ENCODE measurements at places on chromosomes 6 and 20.
A peak's percentile ranks its signal among the peaks of the same experiment; 100 is the strongest.

- no peak for DNase-seq
Measured at GRCh38 chr20:22805219-22805618, 220.8 kb upstream of the FOXA2 start.

- no peak for DNase-seq
Measured at GRCh38 chr6:33863723-33864440, 60.1 kb upstream of the MLN start.

GRCh38 chr6:19087296-19087695 lies 700.1 kb downstream of the RNF144B start:
- no peak for DNase-seq

GRCh38 chr6:19723545-19723944 lies 113.6 kb upstream of the ID4 start:
- DNase-seq: no peak

DNA sequence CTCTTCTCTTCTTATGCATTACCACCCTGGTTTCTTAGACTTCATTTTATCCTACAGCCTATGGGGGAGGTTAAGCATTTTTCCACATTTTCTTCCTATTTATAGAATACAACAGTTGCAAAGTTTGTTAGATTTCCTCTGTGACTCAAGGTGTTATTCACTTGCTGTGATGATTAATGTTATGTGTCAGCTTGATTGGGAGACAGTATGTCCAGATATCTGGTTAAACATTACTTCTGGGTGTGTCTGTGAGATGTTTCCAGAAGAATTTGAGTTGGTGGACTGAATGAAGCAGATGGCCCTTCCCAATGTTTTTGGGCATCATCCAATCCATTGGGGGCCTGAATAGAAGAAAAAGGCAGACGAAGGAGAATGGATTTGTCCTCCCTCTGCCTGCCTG lies 131.3 kb downstream of the C6orf118 start:
- no peak for DNase-seq

GRCh38 chr6:5994999-5995657 lies 11.6 kb downstream of the NRN1 start:
- no peak for DNase-seq

DNA sequence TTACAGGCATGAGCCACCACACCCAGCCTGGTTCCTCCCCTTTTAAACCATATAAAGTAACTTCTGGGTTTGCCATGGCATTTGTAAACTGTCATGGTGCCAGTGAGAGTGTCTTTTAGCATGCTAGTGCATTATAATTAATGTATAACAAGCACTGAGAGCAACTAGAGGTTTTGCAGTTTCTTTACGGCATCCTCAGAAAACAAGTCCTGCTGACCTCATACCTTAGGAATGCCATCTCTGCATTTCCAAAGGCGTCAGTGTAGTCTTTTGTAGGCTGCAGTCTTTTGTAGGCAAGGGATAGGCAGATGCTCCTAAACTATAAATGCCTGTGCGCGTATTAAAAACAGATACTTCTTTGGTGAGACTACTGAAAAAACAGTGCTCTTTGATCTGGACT lies 75.0 kb upstream of the EZR start:
- no peak for DNase-seq

DNA sequence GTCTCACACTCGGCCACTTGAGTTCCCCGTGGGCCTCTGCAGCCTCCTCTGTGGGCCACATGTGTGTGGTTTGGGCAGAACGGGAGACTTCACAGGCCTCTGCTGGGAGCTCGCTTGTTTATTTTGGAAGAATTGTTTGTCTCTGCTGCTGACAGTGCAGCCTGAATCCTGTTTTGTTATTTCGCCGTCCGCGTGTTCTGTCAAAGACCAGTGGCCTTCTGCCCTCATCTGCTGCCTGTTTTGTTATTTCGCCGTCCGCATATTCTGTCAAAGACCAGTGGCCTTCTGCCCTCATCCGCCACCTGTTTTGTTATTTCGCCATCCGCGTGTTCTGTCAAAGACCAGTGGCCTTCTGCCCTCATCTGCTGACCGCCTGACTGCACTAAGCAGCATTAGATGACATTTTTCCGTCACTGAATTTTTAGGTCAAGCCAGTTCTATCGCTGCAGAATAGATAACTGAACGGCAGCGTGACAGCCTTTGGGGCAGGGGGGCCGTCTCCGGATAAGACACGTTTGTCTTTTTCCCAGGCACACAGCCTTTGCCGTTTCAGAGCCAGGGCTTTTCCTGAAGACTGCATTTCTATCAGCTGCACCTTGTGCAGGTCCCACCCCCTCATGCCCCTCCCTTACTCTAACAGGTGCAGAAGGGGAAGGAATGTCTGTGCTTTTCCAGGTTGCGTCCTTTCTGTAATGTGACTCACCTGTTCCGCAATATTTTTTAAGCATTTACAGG lies 158.5 kb upstream of the AFDN start:
- no peak for DNase-seq

DNA sequence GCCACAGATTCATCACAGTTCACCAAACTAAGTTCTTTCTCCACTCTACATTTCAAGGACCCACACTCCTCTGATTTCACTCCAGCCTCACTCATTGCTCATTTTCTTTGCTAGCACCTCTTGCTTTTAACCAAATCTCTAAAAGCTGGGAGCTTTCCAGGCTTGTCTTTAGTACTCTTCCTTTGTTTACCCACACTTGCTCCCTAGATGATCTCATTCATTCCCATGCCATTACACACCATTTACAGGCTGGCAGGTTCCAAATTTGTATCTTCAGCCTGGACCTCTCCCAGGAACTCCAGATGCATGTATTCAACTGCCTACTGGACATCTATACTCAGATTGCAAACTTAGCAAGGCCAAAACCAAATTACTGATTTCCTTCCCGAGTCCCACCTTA lies 5.3 kb upstream of the GUCA1B start:
- no peak for DNase-seq

- no peak for DNase-seq
Measured at GRCh38 chr6:34958734-34959133, 69.7 kb downstream of the ANKS1A start.

- no peak for DNase-seq
Measured at GRCh38 chr6:150633486-150633834, 33.8 kb downstream of the PLEKHG1 start.

DNA sequence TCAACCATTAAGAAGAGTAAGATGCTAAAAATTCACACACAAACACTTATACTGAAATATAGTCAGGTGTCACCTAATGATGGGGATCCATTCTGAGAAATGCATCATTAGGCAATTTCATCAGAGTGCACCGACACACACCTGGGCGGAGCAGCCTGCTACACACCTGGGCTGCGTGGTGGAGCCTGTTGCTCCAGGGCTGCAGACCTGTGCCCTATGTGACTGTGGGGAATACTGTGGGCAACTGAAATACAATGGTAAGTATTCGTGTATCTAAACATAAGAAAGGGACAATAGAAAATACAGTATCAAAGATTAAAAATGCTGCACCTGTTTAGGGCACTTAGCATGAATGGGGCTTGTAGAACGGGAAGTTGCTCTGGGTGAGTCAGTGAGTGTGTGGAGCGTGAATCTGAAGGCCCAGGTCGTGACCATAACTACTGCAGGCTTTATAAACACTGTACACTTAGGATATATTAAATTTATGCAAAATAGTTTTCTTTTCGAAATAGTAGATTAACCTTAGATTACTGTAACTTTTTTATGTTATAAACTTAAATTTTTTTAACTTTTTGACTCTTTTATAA lies 124.4 kb upstream of the AFDN start:
- no peak for DNase-seq

DNA sequence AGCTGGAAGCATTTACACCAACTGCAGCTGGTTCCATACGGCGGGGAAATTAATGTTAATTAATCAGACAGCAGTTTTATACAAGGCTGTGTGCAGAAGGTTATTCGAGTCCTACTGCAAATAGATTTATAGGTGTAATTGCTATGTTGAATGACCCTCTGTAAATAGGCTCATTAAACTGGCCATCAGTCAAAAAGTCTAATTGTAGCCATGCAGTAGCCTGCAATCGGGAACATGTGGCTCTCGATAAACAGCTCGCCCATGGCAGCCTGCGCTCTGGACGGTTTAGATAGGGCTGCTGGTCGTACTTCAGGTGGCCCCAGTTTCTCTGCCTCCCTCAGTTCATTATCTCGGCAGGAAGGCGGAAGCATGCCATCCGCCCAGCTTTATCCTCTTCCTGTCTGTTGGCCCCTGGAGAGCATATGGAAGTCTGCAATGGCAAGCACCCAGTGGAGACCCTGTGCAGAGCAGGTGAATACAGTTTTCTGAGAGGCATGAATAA lies 143.2 kb downstream of the MBOAT1 start:
- no peak for DNase-seq

- no peak for DNase-seq
Measured at GRCh38 chr20:1894951-1895673, at the start of gene SIRPA. Gene SIRPA (plus strand): TSS chr20:1895407. CDS start chr20:1895448, 41 bp downstream.

- DNase-seq: no peak
Measured at GRCh38 chr20:58374906-58375758, 13.9 kb upstream of the VAPB start.

- no peak for DNase-seq
Measured at GRCh38 chr6:153208706-153209105, 77.6 kb upstream of the RGS17 start.

- DNase-seq: no peak
Measured at GRCh38 chr6:166935353-166935752, 21.0 kb downstream of the RNASET2 start.

DNA sequence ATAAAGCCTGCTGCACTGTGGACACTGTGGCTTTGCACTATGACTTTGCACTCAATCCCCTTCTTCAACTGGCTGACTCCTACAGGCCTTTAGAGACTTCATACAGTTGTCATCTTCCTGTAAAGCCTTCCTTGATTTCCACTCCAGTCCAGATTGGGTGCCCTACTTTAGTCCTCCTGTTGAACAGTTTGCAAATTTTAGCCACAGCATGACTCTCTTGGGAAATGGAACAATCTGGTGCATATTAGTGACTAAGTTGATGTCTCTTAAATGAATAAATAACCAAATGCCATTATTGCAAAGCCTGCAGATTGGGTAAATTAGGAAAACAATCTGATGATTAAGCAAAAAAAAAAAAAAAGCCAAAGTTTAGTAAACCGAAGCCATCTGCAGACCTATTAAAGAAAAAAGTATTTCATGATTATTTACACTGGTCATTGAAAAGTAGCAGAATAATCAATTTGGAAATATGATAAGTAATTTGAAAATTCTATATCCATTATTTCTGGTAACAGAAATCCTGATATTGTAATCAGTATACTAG lies 12.6 kb downstream of the PLCB4 start:
- no peak for DNase-seq

GRCh38 chr6:99287523-99287922 lies 62.0 kb downstream of the FAXC start:
- no peak for DNase-seq

- DNase-seq: no peak
Measured at GRCh38 chr6:16837217-16837972, 76.1 kb upstream of the ATXN1 start.

GRCh38 chr6:157323966-157324300 lies 614 bp upstream of the TMEM242 start:
- peak; percentile 20 for DNase-seq

DNA sequence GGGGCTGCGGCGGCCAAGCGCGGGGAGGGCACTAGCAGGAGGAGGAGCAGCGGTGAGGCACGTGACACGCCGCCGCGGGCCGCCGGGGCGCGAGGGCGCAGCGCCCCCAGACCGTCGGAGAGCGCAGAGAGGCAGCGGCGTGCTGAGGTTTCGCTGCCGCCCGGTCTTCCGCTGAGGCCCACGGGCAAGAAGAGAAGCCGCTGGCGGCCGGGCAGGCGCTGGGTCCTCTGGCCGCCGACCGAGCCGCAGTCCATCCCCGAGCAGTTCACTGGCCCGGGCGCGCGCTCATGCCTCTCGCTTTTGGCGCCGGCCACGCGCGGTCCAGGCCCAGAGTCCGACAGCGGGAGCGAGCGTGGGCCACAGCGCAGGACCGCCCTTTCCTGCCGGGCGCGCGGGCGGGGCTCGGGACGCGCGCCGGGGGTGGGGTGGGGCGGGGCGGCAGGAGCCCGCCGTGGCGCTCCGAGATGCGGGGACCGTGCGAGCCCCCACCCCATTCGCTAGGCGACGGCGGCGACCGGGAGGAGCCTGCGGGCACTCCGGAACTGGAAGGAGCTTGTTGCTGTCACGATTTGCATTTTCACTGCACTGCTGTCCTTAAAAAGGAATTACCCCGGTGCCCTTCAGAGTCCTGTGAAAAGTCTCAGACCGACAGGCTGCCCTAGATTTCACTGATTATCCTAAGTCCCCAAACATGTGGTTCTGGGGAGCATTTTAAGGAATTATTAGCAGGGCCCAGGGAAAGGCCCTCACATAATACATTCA lies at the start of gene MCUR1:
MCUR1 (minus strand) TSS at position 382 of the 762 bp plus-strand sequence; CDS start at position 254, 128 bp downstream.
- peak; percentile 66 for DNase-seq

- no peak for DNase-seq
Measured at GRCh38 chr6:4451081-4451480, 315.7 kb upstream of the ECI2 start.

DNA sequence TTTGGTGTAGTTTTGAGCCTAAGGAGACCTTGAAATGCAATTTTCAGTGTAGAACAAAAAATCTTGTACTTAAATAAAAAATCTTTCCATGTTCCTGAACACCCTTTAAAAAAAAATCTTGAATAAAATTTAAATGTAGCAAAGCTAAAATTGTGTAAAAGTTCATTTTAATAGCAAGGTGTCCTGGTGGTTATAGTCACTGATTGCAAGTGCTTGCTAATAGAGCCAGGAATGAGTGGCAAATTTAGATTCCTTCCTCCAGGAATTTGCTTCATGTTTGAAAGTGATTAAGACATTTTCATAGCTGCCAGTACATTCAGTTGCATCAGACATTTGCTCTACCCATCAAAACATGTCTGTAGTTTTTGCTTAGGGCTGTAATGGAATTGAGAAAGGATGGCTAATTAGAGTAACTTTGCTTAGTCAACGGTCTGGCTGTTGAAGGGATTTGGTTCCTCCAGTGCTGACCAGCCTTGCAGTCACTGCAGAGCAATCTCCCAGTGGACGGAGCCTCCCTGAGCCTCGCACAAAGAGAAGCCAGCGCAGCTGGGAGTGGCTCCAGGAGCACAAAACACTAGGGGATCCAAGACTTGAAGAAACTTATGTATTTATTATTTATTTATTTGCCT lies 36.5 kb downstream of the AKAP12 start:
- no peak for DNase-seq

GRCh38 chr20:10427060-10427692 lies 6.8 kb downstream of the MKKS start:
- DNase-seq: peak; percentile 20

DNA sequence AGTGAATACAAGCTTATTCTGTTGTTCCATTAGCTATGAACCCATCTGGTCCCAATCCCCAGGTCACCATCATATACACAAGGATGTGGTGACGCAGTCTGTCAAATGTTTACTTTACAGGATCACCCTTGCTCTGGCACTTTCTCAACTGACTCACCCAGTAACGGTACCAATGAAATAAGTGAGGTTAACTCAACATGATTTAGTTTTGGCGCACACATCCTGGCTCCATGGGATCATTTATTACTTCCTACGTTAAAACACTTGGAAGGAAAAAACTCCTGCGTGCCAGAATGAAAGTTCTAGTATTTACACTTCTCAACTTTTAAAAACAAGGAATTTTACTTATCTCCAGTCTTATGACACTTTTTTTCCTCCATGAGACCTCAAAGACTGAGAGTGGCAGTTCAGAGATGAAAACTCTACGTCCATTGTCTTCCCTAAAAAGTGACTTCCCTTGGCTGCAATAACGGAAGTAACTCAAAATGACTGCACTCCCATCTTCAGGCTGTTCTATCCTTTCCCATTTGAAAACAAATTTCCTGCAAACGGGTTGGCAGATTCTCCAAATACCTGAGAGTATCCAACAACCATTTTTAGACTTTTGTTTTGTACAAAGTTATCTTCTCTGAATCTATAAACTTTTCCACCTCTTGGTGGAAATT lies 15.9 kb downstream of the AGPAT4 start:
- DNase-seq: no peak

GRCh38 chr6:156852147-156852857 lies 75.1 kb downstream of the ARID1B start:
- DNase-seq: no peak

Data from CD8-positive, alpha-beta T cell (primary cell).